Naive thymus-derived CD4-positive, alpha-beta T cell (primary cell): ENCODE measurements at places on chromosomes 1 and 21. TPM values are rescaled to one million over a fixed set of nuclear protein-coding genes. Genes with fewer than 3 reads are reported as not detected.

The DENND2D gene
- polyA plus RNA-seq, result 192 TPM

The HPDL gene
- polyA plus RNA-seq, result 1.0 TPM

The RNU1-4 gene
- polyA plus RNA-seq, result not detected

The BATF3 gene
- polyA plus RNA-seq, result 0.98 TPM

The DAB1 gene
- polyA plus RNA-seq, result not detected

The S100A9 gene
- 22.8 TPM for polyA plus RNA-seq

The PFDN2 gene
- polyA plus RNA-seq, result 66.6 TPM

The SPRR5 gene
- not detected for polyA plus RNA-seq

The RPS27 gene
- polyA plus RNA-seq, result 29,571 TPM

The MAB21L3 gene
- not detected for polyA plus RNA-seq

The ADCY10 gene
- polyA plus RNA-seq, result 0.43 TPM

The EXO1 gene
- polyA plus RNA-seq, result not detected
